GM23248 (cell line): ENCODE measurements at places on chromosomes 1 and 21. TPM values are rescaled to one million over a fixed set of nuclear protein-coding genes. Genes with fewer than 3 reads are reported as not detected.

- DNase-seq, result peak; percentile 18
Observed at GRCh38 chr1:247293047-247293446, 37.2 kb downstream of the VN1R5 start.

Gene RSPO1
- total RNA-seq, result 0.22 TPM in 1 of 2 replicates, not detected in the other

DNA sequence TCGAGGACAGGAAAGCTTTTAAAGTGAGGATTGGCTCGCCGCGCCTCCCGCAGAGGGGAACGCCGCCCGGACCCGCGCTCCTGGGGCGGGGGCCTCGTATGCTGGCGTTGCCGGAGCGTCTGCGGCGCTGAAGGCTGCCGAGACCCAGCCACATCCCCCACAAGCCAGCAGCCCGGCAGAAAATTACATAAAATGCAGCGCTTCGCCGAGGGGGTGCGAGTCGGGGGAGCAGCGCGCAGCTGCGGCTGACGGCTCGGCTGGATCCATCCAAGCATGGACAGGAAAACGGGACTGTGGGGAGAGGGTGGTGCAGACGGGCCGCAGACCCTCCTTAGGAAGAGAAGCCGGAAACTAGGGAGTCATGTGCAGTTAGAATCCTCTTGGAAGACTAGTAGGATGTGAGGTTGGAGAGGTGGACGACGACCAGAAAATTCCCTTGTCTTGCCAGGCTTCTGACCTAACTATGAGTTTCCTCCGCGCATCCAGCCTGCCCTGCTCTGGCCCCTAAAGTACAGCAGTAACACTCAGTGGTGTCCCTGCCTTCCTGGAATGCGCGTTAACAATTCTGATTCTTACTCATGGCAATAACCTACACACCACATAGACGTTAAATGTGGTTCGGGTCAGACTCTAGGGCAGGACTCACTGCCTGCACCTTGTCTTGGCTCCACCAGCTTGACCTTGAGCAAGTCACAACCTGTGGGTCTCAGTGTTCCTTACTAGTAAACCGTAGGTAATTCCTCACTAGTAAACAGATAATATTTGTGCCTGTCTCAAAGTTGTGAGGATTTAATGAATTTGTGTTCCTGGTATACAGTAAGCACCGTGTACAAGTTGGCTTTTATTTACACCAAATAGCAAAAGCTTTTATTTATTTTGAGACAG lies 953 bp upstream of the BRWD1 start:
- peak; percentile 86 for DNase-seq

DNA sequence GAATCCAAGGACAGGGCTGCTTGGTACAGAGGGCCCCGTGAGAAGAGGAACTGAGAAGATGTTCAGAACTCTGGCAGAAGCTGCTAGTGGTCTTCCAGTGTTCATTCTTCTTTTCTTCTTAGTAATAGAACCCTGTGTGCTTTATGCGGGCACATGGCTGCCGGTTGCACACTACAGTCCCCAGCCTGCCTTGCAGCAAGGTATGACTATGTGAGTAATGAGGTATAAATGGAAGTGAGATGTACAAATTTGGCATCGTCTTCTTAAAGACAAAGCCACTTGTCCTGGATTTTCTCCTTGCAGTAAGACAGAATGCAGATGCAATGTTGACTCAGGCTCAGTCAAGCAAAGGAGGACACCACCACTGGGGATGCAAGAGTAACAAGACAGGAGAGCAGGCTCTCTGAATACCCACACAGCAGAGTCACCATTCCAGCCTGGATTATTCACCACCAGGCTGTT lies 15.0 kb upstream of the ATP1B1 start:
- DNase-seq, result peak; percentile 76

GRCh38 chr21:18424276-18424675 lies 20.7 kb upstream of the TMPRSS15 start:
- DNase-seq, result no peak

DNA sequence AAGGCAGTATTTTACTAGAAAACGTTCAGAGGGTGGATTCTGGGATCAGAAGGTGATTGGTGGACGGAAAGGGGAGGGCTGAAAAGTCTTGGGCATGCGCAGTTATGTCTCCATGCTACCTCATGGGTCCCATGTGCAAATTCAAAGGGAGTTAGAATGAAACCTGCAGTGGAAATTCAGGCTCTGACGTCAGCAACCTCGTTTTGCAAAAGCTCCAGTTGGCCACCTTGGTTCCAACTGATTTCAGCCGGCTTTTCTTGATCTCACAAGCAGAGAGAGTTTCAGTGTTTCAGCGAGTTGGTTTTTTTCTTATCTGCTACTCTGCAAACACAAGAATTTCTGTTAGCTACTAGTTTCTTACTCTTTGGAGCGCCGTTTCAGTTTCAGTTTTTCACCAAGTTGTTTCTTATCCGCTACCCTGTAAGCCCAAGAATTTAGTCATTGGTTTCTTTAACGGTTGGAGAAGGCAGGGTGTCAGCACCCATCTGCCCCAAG lies 69.8 kb upstream of the PGBD5 start:
- no peak for DNase-seq

Gene HIVEP3
- 1.7 and 2.0 TPM in 2 replicates for total RNA-seq

GRCh38 chr1:94351481-94351880 lies 66.7 kb upstream of the ABCD3 start:
- DNase-seq, result no peak

- DNase-seq, result no peak
Observed at GRCh38 chr1:54665852-54666251, 24.3 kb downstream of the MROH7 start.

Gene NBPF6
- not detected in 2 replicates for total RNA-seq

Gene SMYD2
- 34.9 and 49.3 TPM in 2 replicates for total RNA-seq

GRCh38 chr1:233289676-233290075 lies 5.8 kb downstream of the PCNX2 start:
- DNase-seq, result no peak

DNA sequence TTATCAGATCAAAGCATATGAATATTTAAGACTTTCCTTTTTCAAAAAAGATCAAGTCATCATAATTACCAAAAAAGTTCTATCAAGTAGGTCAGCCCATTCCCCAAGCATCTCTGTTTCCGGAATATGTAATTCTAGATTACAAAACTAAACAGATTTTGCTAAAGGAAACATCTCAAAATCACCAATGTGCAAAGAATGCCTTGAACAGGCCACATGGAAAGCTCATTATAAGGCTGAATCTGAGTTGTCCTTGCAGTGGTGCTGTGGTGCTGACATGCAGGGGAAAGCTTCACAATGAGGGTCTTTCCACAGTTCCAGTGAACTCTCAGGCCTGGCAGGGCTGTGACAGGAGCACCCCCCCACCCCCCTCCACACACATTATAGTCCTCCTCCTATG lies 240.9 kb downstream of the OMA1 start:
- DNase-seq, result no peak

Gene NBPF4
- not detected in 2 replicates for total RNA-seq

DNA sequence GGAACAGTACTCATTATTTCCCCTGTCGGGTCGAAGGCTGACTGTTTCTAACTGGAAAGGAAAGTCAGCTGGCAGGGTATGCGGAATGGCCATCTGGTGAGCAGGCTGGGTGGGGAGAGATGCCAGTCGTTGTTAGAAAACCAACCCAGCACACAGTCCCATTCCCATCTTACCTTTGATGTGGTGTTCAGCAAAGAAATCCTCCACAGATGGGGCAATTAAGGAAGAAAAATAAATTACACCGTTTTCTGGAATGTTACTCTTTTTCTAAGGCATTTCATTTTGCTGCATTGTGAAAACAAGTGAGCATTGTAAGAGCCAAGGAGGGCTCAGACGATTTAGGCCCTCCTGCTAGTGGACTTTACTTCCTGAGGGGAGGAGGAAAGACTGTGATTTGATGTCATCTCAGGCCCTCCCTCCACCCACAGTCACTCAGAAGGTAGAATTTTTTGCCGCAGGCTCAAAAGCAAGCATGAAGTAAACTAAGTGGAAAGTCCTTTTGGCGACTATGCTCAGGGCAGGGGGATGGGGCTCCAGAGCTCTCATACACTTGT lies at the start of gene SLC16A4:
SLC16A4 (minus strand) TSS at position 335 of the 554 bp plus-strand sequence. CDS start 1,703 bp downstream, outside the sequence.
- DNase-seq, result peak; percentile 73

DNA sequence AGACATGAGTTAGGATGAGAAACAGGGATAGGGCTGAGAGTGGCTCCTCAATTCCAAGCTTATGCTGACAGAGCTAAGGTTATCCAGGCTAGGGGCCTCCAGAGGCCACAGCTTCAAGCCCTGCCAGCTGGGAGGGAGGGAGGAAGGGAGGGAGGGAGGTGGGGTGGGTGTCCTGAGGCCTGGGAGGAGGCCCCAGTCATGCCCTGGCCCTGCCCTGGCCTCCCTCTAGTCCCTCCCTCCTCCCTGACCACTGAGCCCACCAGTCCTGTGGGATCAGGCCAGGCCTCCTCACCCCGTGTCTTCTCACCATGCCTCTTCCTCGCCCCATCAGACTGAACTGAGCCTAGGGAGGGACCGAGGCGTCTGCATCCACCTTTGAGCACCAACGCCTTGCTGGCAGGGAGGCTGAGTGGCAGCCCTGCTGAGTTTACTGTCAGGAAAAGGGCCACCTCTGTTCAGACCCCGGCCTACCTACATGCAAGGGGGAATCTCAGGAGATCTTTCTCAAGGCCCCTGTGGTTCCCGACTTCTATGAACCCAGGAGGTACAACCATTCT lies 116.1 kb downstream of the NPHP4 start:
- DNase-seq, result no peak

GRCh38 chr1:207414606-207415108 lies 39.5 kb upstream of the CR2 start:
- no peak for DNase-seq

Gene PDZK1
- 0.63 and 0.97 TPM in 2 replicates for total RNA-seq

- no peak for DNase-seq
Observed at GRCh38 chr1:115310581-115311473, 27.2 kb downstream of the NGF start.

- DNase-seq, result no peak
Observed at GRCh38 chr1:110067893-110068645, 2.4 kb downstream of the ALX3 start.

DNA sequence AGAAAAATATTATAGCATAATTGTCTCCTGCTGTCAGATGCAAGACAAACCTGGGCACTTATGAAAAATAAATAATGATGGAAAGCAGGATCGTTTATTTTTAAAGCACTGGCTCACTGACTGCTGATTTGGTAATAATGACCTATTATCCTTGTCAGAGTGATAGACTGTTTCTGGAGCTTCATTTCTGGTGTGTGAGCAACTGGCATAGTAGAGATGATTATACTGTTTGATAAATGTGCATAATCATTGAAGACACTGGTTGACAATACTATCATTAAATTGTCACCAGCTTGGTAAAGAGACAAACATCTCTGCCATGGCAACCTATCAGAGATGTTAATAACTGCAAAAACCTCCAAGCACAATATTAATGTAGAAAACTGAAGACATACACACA lies 179.9 kb upstream of the ZNF644 start:
- no peak for DNase-seq

DNA sequence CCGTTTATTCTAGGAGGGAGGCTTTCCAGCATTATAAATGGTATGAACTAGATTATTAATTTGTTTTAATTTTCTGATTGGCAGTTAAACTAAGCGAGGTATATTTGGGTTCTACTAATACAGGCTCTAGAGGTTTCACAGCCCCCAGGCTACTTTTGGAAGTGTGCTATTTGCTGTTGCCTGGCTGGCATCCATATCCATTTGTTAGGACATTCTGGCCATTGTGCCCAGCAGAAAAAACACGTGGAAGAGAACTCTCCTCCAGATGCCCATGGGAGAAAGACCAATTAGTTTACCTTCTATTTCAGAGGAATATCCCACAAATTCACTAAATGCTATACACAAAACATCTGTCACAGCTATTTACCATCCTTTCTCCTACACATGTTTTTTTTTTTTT lies 29.3 kb downstream of the MACO1 start:
- no peak for DNase-seq

GRCh38 chr1:63935553-63935952 lies 161.7 kb downstream of the ROR1 start:
- no peak for DNase-seq

Gene BRDT
- not detected in 2 replicates for total RNA-seq

GRCh38 chr1:110083866-110084226 lies 13.4 kb upstream of the ALX3 start:
- DNase-seq, result peak; percentile 34

DNA sequence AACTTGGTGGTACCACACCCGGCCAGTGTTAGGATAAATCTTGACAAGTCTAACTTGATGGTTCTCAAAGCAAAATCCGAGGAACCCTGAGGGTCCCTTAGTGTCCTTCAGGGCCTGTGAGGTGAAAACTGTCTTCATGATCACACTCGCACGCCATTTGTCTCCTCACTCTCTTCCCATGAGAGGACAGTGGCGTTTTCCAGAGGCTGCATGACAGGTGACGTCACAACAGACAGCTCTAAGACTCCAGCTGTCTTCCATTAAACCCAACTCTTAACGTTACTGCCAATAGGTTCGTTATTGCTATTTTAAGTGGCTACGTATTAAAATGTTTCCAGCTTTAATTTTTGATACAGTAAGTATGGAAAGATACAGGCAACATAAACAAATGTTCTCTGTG lies 13.8 kb downstream of the CFAP74 start:
- DNase-seq, result peak; percentile 65

Gene OR2G2
- not detected in 2 replicates for total RNA-seq
